CMK (cell line): ENCODE measurements at places on chromosomes 16 and 17.

DNA sequence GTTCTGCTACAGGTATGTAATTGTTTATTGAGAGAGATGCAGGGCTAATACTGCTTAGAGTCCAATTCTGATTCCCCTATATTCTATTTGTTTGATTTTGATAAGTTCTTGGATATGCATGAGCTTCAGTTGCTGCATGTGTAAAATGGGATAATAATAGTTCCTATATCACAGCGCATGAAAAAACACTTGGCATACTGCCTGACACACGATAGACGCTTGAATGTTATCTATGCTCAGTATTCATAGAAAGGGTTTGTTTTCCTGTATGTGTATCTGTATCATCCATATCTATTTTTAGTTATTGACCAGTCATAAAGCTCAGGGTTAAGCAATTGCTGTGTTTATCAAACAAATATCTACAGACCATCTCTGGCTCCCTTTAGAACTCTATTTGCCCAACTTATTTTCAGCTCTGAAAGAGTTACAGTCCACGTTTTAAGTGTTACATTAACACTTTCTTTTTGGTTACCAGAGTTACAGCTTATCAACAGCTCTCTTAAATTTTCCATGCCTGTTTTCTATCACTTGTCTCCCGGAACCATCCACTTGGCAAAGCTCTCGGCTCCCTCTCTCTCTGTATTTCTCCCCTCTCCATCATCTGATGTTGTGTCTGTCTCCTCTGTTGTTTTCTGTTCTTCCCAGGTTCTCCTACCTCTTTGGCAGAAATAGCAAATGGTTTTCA lies 334.8 kb downstream of the CBLN1 start:
- DNase-seq = no peak

DNA sequence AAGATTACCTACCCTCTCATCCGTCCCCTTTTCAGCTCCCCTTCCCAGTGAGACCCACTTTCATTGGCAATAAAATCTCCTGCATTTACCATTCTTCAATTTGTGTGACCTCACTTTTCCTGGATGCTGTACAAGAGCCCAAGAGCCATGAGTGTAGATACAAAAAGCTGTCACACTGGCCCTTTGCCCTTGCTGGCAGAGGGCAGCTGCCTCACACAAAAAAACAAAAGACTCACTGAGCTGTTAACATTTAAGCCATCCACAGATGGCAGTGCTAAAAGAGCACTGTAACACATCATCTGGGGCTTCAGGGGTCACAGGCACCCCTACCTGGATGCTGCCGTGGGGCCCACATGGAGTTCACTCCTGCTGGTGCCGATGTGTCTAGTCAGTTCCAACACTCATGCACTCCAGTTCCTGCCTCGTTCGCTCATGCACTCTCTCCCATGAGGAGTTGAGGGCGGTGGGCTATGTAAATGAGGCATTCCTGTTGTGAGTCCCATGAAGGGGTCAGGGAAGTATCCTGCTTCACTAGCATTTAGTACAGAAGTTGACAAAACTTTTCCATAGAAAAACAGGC lies 123.1 kb downstream of the CA10 start:
- DNase-seq = no peak

DNA sequence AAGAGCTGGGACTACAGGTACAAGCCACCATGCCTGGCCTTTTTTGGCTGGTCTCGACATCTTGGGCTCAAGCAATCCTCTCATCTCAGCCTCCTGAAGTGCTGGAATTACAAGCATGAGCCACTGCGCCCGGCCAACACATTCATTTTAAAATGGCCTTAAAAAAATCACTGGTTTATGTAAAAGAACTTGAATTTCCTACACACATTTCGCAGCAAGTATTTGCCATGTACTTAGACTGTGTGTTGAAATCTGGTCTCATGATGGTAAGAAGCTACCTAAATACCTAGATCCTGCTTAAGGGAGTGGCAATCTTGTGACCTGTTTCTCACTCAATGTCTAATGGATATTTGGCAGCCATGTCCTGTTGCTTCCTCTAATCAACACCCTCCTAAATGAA lies 8.5 kb upstream of the CYTH1 start:
- DNase-seq = no peak

GRCh38 chr16:19356024-19356952 lies 61.4 kb upstream of the TMC5 start:
- DNase-seq = no peak

DNA sequence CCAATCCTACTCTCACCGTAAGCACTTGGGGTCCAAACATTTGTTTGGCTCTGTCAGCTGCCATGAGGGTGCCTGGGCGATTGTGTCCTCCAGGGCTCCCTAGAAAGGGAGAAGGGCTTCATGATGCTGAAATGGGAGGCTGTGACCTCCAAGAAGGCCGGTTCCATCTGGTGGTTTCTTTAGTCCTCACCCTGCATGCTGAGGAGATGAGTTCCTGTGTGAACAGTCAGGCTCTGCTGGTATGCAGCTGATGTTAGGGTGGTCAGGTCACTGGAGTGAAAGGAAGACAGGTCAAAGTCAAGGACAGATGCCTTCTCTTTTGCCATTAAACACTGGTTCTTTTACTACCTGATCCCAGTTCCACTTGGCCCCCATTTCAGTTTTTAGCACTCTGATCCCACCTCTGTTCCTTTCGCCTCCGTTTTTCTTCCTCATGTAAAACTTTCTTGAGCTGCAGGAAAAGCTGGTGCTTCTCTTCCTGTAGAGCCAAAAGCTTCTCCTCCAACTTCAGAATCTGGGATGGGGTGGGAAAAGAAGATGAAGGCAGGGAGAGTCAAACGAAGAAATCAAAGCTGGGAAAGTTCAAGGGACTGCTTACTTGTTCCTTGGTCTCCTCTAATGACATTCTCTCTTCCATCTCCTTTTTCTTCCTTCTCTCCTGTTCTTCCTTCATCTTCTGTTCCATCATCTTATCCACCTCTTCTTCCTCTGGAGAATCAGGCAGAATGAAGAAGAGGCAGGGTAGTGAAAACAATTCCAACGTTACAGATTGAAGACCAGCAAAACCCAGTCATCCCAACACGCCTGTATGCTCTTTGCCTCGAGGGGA lies 1.1 kb downstream of the GPS2 start:
- DNase-seq = no peak

DNA sequence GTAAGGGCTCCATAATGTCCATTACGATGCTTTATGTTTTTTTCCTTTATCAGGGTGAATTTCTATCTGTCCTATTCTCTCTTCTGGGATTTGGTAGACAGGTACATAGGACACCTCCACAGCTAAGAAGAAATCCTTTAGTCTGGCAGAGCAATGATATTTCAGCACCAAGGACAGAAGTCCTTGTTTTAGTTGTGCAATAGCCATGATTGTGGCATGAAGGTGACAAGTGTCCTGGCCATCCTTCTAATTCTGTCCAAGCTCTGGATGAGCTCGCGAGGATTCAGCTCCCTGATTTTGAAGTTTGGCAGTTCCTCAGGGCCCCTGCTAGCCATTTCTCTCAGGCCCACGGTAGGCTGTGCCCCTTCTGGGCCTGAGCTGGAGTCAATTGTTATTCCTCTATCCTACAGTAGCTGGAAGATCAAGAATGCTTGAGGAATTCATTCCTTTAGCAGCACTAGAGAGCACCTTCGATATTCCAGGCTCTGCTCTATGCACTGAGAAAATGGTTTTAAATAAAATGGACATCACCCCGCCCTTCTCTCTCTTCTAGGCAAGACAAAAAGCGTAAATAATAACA lies 320.8 kb downstream of the XYLT1 start:
- no peak for DNase-seq
